ENCODE measurements at places on chromosomes 3 and 15.

DNA sequence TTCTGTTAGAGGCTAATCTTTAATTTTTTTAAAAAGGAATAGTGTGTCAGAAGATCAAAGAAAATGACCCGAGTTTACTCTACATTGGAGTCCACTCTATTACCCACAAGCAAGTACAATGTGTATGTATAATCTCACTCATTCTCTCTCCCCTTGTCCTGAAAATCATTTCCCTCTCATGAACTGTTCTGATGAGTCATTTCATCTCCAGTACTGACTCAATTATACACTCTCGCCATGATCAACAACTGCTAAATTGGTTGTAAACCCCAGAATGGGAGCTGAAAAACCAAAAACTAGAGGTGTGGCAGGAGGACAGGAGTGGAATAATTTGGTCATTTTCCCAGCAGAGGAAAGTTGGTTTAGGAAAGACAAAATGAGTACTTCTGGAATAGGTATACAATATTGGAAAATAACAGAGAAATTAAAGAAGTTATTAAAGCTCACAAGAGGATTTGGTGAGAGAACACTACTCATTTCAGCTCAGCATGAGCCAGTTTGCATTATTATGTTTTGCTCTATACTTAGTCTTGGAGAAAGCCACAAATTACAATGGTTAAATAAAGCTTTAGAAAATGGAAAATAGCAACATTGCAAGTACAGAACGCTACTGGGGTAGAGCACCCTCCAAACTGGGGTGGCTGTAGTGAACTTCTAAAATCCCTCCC, 144.3 kb upstream of the PFN2 start:
- no peak for DNase-seq

GRCh38 chr15:84789762-84790161, 27.4 kb upstream of the ALPK3 start:
- DNase-seq: no peak

GRCh38 chr3:191235331-191236314, 36.6 kb downstream of the OSTN start:
- no peak for DNase-seq

- DNase-seq: no peak
Observed at GRCh38 chr15:64858021-64858575, 16.4 kb downstream of the PLEKHO2 start.

- DNase-seq: no peak
Observed at GRCh38 chr3:135059580-135059979, 264.5 kb downstream of the EPHB1 start.

GRCh38 chr3:171354049-171354705, 106.0 kb downstream of the TNIK start:
- no peak for DNase-seq

DNA sequence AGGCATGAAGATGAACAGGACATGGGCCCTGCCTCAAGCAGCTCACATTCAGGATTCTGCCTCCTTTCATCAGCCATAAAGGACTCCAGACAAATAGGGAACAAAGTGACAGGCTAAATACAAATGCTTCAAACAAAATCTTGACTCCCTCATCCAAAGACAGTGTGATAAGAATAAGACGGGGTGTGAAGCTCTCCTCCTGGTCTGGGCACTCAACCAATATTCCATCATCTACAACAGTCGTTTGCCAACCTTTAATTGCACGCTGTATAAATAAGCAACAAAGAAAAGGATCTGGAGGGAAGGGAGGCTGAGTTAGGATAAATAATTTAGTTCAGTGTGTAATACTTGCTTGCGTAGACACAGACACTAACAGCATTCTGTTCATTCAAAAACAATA, 5.4 kb downstream of the CCDC54 start:
- DNase-seq: no peak

DNA sequence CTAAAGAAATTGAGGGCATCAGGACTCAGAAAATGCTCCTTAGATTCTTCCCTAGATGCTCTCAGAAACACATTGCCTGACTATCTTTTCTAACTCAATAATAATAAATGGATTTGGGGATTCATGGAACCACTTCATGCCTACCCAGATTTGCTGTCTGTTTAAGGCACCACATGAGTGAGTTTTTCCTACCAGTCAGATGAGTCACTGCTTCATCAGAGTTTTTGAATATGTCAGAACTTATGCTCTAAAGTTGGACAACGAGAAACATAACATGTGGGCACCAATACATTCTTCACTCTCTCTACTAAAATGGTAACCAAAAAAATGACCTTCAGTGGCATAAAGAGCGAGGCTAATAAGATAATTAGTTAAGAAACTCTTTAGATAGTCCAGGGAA, 1135.1 kb downstream of the TUSC7 start:
- DNase-seq: no peak

DNA sequence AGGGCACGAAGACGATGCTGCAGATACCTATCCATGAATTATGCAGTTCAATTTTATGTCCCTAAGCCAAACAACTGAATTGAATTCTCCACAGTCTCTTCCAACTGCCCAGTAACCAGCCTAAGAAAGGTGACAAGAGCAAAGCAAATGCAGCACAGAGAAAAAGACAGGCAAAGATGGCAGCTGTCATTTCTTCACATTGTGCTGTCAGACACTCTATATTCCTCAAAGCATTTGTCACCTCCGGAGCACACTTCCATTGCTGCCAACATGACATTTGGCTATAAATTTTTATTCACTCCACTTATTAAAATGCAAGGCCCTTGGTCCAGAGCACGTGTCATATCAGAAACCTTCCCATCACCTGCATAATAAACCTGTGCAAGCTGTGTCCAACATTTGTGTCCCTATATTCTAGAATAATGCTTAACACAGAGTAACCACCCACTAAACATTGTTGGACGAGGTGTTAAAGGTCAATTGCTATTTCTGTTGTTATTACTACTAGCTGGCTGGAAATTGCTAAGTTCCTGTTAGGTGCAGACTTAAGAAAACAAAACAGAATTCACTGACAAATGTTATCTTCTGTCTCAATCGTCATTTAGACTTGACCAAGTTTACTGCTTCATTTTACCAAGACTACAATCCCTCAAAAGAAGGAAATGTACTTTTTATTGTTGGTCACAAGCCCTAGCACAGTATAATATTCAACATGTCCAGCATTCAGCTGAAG, 89.7 kb downstream of the MAGI1 start:
- no peak for DNase-seq

DNA sequence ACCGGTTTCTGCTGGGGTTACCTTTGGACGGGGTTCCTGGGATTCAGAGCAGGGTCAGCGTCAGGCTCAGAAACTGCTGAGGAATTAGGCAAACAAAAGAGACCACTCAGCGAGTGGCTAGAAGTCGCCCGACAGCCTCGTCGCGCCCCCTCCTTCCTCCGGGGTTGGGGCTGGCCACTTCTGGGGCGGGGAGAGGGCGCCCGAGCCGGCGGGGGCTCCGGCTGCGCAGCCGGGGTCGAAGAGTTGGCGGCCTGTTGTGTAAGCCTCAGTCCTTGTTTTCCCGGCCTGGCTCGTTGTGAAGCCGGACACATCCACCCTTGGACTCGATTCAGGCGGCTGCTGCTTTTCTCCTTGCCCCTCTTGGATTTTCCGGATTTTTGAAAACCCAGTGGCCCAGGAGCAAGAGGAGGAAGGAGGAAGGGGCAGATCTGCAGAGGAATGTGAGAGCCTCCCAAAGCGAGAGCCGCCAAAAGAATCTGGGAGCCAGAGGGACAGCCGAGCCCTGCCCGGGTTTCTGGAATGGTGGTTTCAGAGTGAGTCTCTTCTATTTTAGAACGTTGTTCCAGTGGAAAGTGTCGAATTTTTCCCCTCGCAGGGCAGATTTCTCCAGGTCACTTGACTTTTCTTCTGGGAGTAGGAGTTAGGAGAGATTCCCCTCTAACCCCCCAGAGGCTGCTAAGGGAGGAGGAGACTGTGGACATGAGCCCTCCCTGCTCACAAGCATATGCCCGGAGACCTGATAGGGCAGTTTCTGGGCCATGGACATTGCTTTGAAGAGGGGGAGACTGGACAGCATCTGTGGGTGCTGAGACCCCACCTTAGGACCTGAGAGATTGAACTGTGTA, 666 bp downstream of the SNX33 start:
- no peak for DNase-seq

DNA sequence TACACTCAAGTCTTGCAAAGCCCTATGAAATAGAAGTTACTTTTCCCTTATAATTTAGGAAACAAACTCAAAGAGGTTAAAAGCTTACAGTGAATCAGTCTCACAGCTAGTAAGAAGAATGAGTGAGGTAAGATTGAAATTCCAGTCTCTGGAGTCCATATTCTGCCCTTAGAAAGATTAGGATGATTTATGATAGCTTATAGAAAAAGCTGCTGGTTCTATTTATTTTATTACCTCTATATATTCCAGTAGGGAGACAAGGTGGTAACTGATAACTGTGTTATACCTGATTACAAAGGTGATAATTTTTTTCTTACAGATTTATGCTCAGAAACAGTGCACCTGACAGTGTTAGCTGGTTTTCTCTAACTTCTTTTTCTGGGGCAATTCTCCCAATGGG, 34.1 kb upstream of the SPESP1 start:
- DNase-seq: no peak

GRCh38 chr15:71180986-71181853, 65.9 kb downstream of the THSD4 start:
- DNase-seq: no peak

- no peak for DNase-seq
Observed at GRCh38 chr3:191246630-191247029, 47.6 kb downstream of the OSTN start.

GRCh38 chr3:134799393-134799792, 4.3 kb downstream of the EPHB1 start:
- no peak for DNase-seq

- no peak for DNase-seq
Observed at GRCh38 chr3:43371494-43371893, 85.2 kb downstream of the SNRK start.

GRCh38 chr15:31337352-31338031, 10.9 kb downstream of the KLF13 start:
- no peak for DNase-seq

- DNase-seq: no peak
Observed at GRCh38 chr3:36124118-36124796, 256.0 kb upstream of the STAC start.

- DNase-seq: no peak
Observed at GRCh38 chr15:92882697-92883162, 17.4 kb upstream of the CHD2 start.

- no peak for DNase-seq
Observed at GRCh38 chr15:70453766-70454165, 309.6 kb downstream of the UACA start.

- DNase-seq: no peak
Observed at GRCh38 chr3:119717520-119717919, 14.7 kb downstream of the CFAP91 start.

- DNase-seq: no peak
Observed at GRCh38 chr3:56997675-56998074, 62.8 kb upstream of the SPATA12 start.

DNA sequence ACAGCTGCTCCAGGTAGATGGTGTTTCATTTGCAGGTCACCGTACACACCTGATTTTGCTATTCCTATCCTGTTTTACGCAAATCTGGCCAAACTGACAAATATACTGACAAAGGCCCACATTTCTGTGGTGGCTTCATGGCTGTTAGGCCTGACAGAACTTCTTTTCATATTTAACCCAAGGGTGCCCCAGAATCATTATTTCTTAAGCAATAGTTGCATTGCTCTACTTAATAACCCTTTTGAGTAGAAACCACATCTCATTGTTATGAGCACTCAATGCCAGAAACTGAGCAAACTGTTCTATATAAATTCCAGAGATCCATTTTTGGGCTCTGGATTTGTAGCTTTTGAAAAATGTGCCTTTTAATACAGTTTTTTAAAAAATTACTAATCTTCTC, 19.4 kb downstream of the ASTE1 start:
- DNase-seq: no peak

DNA sequence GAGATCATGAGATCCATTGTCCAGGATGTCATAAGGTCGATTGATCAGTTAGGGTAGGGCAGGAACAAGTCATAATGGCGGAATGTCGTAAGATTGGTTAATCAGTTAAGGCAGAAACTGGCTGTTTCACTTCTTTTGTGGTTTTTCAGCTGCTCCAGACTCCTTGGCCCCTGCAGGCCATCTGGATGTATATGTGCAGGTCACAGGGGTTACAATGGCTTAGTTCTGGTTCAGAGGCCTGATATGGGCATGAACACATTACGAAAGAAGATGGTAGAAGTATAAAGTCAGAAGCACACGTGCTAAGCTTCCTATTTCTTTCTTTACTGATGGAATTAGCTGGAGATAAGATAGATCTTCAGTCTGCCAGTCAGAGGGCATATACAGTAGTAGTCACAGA, 315.4 kb upstream of the LRRC3B start:
- DNase-seq: no peak

DNA sequence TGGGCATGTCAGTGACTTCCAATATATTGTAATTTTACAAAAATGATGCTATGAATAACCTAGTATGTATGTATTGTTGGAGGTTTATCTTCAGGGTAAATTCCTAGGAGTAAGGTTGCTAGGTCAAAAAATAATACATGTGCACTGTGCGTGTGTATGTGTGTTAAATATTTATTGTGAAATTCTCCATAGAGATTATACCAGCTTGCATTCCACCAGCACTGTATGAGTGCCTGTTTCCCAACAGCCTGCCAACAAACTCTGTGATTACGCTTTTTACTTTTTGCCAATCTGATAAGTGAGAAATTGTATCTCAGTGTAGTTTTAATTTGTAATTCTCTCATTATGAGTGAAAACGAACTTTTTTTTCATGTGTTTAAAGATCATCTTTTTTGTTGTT, 12.6 kb upstream of the IGF2BP2 start:
- DNase-seq: no peak

- peak; percentile 72 for DNase-seq
Observed at GRCh38 chr3:46909535-46910161, 32.1 kb downstream of the PTH1R start.

DNA sequence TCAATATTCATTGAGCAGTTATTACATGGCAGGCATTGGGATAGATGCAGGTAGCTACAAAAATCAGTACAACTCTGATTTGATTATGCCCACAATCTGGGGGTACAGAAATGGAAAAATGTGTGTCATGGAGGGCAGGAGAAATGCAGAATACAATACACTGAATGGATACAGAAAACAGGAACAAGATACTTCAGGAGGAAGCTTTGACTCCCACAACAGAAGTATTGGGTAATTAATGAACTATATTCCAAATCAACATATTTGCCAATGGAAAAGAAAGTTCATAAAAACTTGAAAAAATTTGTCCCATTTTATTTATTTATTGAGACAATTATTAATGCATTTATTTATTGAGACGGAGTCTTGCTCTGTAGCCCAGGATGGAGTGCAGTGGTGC, 207.0 kb downstream of the SUCLG2 start:
- no peak for DNase-seq

DNA sequence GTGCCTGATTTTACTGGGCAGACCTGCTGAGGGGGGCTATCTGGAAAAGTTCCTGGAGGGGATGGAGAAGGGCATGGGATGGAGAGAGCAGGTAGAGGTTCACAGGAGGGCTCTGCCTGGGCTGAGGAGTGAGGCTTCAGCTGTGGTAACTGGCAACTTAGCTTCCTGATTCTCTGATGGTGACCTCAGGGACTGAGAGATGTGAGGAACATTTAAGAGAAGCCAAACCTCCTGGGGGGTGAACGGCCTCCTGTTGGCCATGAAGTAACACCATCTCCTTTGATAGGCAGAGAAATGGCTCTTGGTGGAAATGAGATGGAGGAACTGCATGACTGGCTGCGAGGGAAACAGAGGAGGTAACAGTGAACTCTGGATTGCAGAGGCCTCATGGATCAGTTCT, 97.3 kb upstream of the ROPN1 start:
- DNase-seq: no peak

All from activated naive CD4-positive, alpha-beta T cell (primary cell).